ENCODE measurements at places on chromosomes 5 and 9.
A peak's percentile ranks its signal among the peaks of the same experiment; 100 is the strongest.

- DNase-seq: no peak
Measured at GRCh38 chr5:143198332-143198731, 205.2 kb downstream of the NR3C1 start.

GRCh38 chr5:167451076-167451475, 840.4 kb upstream of the WWC1 start:
- DNase-seq: peak; percentile 34

- DNase-seq: peak; percentile 72
Measured at GRCh38 chr5:171420431-171421241, 1.2 kb downstream of the FGF18 start.

- peak; percentile 65 for DNase-seq
Measured at GRCh38 chr9:129102791-129103594, 7.6 kb downstream of the CRAT start.

- DNase-seq: peak; percentile 29
Measured at GRCh38 chr5:108079753-108080152, 302.1 kb downstream of the FBXL17 start.

DNA sequence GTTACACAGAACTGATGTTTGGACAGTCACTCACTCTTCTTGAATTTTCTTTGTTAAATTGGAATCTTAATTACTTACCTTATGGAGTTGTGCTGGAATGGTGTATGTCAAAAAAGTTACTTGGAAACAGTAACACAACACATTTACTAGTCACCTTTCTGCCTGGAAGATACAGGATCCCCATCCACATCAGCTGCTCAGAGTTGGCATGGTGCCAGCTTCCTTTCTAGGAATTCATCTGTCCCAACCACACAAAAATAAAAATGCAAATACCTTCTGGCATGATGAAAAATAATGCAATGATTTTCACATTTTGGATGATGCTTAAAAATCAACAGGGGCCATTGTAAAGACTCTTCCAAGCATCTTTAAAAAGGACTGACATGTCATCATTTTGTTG, 341.5 kb downstream of the TMEM38B start:
- no peak for DNase-seq

GRCh38 chr9:81578606-81579005, 110.7 kb downstream of the TLE1 start:
- DNase-seq: peak; percentile 62

- DNase-seq: no peak
Measured at GRCh38 chr9:133521122-133522072, 3.4 kb downstream of the MYMK start.

- DNase-seq: no peak
Measured at GRCh38 chr5:59436364-59437148, 457.0 kb downstream of the PDE4D start.

GRCh38 chr5:11305245-11305644, 544.2 kb upstream of the DAP start:
- no peak for DNase-seq

DNA sequence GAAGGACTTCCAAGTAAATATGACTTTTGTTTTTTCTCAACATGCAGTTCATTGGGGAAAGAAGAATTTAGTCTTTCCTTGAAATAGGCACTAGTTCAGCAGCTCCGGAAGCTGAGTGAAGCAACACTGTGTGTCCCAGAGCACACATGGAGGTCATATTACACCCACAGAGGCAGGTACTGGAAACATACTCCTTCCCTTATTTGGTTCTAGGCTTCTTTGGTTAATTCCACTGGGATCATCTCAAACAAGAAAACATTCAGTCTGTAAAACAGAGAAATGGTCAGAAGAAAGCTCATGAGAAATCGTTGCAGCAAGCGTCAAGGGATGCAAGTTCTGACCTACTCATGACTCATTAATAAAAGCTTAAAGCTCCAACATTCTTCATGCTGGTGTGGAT, 175.1 kb upstream of the PCSK5 start:
- DNase-seq: no peak

GRCh38 chr5:74954919-74955318, 88.7 kb upstream of the FAM169A start:
- peak; percentile 12 for DNase-seq

DNA sequence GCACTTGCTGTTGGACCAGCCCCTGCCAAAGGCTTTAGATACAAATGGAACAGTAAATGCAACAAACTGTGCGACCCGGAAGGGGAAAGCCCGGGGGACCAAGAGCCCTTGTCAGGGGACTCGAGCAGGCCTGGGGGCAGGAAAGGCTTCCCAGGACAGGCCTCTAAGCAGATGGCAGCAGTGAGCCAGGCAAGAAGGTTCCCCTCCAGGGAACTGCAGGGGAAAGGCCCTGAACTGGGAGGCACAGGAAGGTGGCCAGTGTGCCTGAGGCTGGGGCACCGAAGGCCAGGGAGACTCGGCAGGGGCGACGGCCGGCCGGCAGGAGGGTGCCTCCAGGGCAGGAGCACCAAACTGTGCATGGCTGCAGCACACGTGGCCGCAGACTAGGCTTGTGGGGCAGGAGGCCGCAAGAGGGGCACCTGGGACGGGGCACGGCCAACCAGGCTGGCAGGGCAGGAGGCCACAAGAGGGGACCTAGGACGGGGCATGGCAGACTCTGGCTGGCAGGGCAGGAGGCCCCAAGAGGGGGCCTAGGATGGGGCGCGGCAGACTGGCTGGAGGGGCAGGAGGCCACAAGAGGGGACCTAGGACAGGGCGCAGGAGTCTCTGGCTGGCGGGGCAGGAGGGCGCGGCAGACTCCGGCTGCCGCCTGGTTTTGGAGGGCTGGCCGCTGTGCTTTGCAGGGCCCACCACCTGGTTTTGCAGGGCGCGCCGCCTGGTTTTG, 10.0 kb downstream of the VAV2 start:
- DNase-seq: no peak

DNA sequence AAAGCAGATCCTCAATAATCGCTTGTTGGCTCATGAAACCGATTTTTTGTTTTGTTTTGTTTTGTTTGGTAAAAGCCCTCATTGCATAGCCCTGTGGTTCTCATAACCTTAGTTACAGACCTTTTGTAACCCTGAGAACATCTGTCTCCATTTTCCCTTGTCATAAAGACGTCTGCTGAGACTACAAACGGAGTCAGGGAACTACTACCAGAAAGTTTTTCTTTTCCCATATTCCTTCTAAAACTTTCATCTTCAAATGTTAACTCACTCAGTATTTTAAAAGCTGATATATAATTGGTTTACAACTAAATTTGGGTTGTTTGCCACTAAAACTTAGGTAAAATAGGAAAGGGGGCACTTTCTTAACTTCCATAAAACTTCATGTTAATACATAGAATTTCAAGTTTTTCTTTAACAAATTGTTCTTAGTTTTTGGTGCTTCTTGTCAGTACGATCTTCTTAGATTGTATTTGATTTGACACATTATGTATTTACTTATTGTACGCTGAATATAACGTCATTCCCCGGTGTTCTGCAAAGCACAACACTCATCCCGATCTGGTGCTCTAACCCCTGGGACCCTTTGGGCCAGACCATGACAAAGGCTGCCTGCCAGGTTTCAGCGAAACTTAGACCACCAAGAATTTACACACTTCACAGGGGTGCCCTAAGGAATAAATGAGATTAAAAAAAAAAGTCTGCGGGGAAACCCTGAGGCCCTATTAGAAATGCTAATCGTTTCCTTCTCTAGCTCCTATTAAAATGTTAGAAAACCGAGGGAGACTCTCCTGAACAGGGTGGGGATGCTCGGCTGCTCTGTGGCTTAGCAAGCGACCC, 1.1 kb upstream of the ANP32B start:
- DNase-seq: no peak

GRCh38 chr9:114366334-114367128, 21.3 kb downstream of the AKNA start:
- peak; percentile 84 for DNase-seq

Data from AG08395 (cell line).